ENCODE measurements at places on chromosomes 6 and 20.

- no peak for DNase-seq
These were observed 207.1 kb downstream of the PACRG start for GRCh38 chr6:162934844-162935243.

GRCh38 chr20:44769481-44769863, 23.8 kb downstream of the KCNK15 start:
- DNase-seq = no peak

GRCh38 chr20:22466447-22467171, 117.8 kb downstream of the FOXA2 start:
- no peak for DNase-seq

- no peak for DNase-seq
These were observed 59.9 kb downstream of the TNFAIP3 start for GRCh38 chr6:137926985-137927384.

GRCh38 chr6:160363016-160363996, 15.1 kb downstream of the SLC22A3 start:
- no peak for DNase-seq

DNA sequence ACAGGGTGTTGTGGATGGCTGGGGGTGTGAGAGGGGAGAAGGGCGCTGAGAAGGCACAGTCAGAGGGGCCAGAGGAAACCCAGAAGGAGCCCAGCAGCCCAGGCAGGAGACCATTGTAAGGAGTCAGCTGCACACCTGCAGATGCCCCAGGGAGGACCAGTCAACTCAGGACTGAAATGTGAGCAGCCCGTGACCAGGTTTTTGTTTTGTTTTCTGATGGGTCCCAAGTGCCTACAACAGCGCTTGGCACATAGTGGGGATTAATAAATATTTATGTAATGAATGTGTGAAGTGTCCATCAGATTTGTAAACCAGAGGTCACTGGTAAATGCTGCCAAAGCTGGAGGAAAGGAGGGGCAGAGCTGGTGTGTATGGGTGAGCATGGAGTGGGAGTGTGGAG, 30.2 kb downstream of the TRAM2 start:
- DNase-seq = no peak

DNA sequence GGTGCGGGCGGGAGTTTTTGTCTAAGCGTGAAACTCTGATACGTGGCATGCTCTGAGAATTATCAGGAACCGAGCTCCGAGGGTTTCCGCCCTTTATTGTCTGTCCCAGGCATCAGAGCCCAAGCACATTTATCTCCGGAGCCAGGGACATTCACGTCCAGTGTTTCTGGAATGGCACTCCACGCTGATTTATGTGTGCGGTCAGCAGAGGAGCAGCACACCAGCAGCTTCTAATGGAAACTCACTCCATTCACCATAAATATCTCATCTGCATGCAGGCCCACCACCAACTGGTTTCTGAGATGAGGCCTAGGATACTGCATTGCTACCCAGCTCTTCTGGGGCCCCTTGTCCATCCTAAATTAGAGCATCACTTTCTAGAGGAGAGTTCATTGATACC, 51.9 kb upstream of the SYNDIG1 start:
- DNase-seq = no peak

DNA sequence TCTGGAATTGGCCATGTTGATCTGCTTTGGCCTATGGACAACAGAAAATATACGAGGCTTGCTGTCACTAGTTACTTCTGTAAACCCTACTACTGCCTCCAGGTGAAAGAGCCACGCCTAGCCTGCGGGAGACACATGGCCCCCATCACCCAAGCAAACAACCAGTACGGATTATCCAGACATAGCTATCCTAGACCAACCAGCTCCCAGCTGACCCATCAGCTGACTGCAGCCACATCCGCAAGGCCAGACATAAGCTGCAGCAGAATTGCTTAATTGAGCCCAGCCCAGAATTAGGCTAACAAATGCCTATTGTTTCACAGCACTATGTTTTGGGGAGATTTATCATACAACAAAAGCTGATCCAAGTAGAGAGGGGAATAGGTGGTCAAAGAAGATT, 13.5 kb downstream of the REV3L start:
- no peak for DNase-seq

DNA sequence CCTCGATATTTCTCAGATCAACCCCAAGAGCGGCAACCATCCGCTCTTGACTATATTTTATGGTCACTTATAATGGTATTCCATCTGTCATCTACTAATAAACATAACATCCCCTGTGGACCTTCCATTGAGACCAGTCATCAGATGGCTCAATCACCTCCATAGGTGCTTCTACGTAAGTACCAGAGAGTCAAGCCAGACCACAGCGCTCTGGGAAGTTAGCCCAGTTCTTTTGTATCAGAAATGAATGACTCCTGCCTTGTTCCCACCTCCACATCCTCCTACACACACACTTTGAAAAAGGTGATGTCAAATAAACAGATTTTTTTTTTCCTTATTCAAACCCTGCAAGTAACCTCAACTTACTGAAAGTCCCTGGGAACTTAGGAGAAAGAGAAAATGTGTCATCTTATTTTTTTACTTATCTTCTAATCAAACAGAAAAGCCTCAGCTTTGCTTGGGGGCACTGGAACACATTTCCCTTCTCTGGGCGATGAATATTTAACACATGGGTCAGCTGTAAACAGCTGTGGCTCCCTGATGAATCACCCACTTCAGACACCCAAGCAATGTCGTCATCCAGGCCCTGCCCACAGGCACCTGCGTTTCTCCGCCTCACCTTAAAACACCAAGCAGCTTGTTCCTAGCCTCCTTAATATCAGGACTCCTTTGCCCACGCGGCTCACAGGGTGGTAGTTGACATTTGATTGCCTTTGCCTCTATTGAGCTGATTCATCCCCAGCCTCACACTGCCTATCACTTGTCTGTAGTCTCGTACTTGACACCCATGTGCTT, 121.4 kb upstream of the LY86 start:
- DNase-seq = no peak

- DNase-seq = no peak
These were observed at the start of gene SMOC2 for GRCh38 chr6:168440520-168441433. TSS of gene SMOC2 (plus strand) at chr6:168441184. CDS start at chr6:168441371, 187 bp downstream.

DNA sequence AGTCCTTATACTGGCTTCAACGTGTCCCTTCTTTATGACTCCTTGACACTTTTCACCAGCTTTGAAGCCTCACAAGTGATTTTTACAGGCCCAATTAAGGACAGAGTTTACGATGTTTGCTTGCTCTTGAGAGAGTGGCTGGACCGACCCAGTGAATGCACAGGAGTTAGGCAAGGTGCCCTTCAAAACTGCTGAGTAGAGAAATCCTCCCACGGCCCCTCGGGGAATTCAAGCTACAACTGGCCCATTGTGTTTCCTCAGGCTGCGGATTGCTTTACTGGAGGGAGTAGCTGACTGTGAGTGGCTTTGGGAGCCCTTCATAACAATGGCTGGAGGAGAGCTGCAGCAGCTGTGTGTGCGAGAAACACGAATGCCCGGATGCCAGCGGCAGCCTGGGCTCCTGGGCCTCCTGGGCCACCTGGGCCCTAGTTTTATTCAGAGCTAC, 50.0 kb downstream of the SGK1 start:
- DNase-seq = no peak

DNA sequence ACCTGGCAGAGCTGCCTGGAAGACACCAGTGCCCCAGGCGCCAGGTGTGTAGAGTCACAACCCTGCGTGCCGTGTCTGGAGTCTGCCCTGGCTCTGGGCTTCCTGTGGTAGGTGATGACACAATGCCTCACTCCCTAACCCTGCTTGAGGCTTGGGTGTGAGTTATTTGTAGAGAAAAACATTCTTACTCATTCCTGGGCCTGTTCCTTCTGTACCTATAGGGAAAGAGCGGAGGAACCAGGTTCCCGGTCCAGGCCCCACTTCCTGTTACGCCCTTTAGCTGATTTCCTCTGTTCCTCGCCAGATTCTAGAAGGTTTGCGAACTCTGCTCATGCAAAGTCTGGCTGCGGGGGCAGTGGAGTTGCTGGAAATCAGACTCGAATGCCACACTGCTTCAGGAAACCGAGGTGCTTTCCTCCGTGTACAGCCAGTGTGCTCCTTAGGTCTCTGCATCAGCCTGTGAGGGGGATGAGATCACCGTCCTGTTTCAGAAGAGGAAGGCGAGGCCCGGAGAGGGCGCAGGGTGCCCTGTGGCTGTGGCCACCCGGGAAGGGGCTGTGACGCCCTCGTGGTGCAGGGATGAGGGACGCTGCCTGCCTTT, 67.1 kb upstream of the DUSP22 start:
- no peak for DNase-seq

DNA sequence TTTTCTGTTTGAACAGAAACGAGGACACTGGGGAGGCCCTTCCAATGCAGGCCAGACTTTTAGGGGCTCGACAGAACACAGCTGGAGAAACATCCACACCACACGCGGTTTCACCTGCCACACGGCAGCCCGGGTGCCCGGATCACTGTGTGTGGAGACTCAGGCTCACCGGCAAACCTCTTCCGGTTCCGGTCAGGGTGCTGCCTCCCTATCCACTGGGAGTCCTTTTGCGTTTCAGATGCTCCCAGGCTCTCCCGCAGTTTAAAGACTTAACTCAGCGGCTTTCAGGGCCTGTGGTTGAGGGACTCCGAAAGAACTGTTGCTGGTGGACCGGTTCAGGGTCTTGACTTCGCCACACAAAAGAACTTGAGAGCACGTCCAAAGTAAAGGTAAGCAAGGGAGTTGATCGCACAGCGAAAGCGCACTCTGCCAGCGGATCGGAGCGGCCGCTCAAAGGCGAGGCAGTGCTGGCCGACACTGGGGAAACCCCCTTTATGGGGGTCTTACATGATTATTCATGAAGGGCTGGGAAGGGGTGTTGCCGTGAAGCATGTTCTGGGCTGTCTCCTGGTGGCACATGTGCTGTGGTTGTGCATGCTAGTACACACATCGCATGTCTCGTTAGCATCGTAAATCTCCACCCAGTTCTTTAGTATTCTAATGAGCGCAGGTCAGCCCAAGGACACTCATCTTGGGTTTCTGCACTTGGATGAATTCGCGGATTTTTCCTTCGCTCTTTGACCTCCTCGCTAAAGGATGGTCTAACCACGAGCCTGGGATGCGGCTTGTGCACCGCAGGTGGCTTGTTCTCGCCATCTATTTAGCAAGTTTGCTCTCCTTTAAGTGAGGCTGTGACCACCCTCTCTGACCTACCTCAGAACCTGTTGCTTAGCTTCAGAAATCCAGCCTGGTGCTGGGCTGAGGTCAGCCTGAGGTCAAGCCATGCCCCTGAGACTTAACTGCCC, 180.3 kb downstream of the CDH26 start:
- no peak for DNase-seq

- no peak for DNase-seq
These were observed 92.4 kb upstream of the CD83 start for GRCh38 chr6:14025160-14025559.

- no peak for DNase-seq
These were observed 492 bp upstream of the TBC1D7 start for GRCh38 chr6:13328875-13329183.

- DNase-seq = no peak
These were observed 65.2 kb downstream of the PRL start for GRCh38 chr6:22231616-22232015.

GRCh38 chr6:23021487-23021886, 452.1 kb downstream of the HDGFL1 start:
- no peak for DNase-seq

- no peak for DNase-seq
These were observed 127.1 kb upstream of the AHI1 start for GRCh38 chr6:135624402-135625295.

GRCh38 chr20:58433759-58434158, 44.7 kb downstream of the VAPB start:
- DNase-seq = no peak

GRCh38 chr20:6489361-6490171, 277.9 kb upstream of the BMP2 start:
- DNase-seq = no peak

DNA sequence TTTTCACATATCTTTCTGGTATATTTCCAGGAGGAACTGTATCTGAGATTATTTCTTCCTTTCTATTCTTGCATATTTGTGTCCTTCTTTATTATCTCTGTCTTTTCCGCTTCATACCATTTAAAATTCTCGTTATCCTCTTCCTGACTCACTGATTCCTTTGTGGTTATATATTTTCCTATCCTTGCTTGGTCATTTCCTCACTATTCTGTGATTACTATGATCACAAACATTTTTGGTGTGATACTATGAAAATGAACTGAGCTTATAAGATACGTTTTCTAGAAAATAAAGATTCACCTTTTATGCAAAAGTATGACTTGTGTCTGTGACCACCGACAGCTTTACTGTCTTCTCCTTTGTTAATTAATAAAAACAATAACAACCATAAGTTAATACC, 26.5 kb upstream of the MYCT1 start:
- no peak for DNase-seq

GRCh38 chr6:116385459-116385802, 14.7 kb downstream of the DSE start:
- no peak for DNase-seq

DNA sequence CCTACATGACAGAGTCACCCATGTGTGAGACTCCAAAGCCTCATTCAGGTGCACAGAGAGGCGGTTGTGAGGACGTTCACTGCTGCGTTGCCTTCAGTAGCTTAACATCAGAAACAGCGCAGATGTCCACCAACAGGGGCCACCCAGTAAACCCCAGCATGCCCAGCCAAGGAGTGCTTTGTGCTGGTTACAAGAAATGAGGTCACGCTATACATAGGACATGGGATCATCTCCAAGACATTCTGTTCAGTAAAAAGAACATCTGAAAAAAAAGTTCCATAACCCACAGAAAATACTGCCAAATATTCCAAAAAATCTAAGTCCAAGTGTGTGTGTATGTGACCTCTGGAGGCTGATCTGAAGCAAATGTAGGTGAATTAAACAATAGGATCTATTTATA, 16.0 kb downstream of the SLC52A3 start:
- no peak for DNase-seq

- DNase-seq = no peak
These were observed 1.1 kb upstream of the VARS2 start for GRCh38 chr6:30912746-30913520.

DNA sequence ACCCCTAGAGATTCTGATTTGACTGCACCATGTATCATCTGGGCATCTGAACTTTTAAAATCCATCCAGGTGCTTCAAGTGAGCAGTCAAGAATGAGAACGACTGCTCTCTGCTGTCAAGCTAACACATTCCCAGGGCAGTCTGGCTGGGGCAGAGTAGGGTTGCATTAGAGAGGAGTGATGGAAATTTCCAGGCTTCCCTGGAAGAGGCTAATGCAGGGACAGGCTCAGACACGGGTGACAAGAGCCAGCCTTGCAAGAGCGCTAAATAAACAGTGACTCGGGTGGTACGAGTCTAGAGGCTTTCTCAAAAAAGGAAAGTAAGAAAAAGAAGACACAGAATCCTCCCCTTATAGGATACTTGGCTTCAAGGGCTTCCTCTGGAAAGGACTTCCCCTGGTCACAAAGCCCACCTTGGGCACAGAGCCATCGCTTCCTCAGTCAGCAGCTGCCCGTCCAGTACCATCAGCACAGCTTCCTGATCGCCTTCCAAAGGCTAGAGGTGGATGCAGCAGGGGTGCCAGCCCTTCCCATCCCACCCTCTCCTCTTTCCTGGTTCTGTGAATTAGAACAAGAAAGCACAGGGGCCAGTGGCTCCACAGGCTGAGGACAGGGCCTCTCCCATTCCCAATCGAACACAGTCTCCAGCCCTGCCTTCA, 177.4 kb upstream of the RREB1 start:
- no peak for DNase-seq
